Thoracic aorta endothelial cell (primary cell): ENCODE measurements at places on chromosomes 5 and 9. TPM values are rescaled to one million over a fixed set of nuclear protein-coding genes. Genes with fewer than 3 reads are reported as not detected.

RAB14 gene
- 73.5 and 78.5 TPM in 2 replicates for total RNA-seq

CDK5RAP2 gene
- total RNA-seq, result 35.3 and 35.5 TPM in 2 replicates

WDR36 gene
- total RNA-seq, result 90.0 and 114 TPM in 2 replicates

MLLT3 gene
- total RNA-seq, result 8.6 and 12.4 TPM in 2 replicates

TRPM3 gene
- total RNA-seq, result 3.1 and 6.1 TPM in 2 replicates

PCDHA7 gene
- 0.07 and 0.40 TPM in 2 replicates for total RNA-seq

STRBP gene
- total RNA-seq, result 12.2 and 15.6 TPM in 2 replicates

SFXN1 gene
- total RNA-seq, result 98.4 and 133 TPM in 2 replicates

LIX1 gene
- not detected in 2 replicates for total RNA-seq

UBQLN1 gene
- total RNA-seq, result 145 and 184 TPM in 2 replicates

BTNL8 gene
- total RNA-seq, result not detected in 2 replicates

NR5A1 gene
- not detected in 2 replicates for total RNA-seq

RMRP gene
- total RNA-seq, result 17,175 and 23,866 TPM in 2 replicates

DDX31 gene
- total RNA-seq, result 17.6 and 18.8 TPM in 2 replicates

TRIM7 gene
- 15.1 and 15.4 TPM in 2 replicates for total RNA-seq

TSLP gene
- total RNA-seq, result 0.53 and 0.93 TPM in 2 replicates

TUT7 gene
- total RNA-seq, result 54.1 and 66.5 TPM in 2 replicates

GPR151 gene
- not detected in 2 replicates for total RNA-seq

CARD6 gene
- total RNA-seq, result 44.7 and 45.9 TPM in 2 replicates

TMEM171 gene
- 25.3 and 26.5 TPM in 2 replicates for total RNA-seq

MVB12B gene
- 3.5 and 5.7 TPM in 2 replicates for total RNA-seq

WDR31 gene
- 0.50 and 0.53 TPM in 2 replicates for total RNA-seq

KIF2A gene
- 131 and 151 TPM in 2 replicates for total RNA-seq

SLC45A2 gene
- total RNA-seq, result not detected in 2 replicates

FAM200C gene
- total RNA-seq, result 2.9 and 4.1 TPM in 2 replicates

IFNA21 gene
- total RNA-seq, result not detected in 2 replicates

IGFBPL1 gene
- 0.13 and 0.29 TPM in 2 replicates for total RNA-seq

RNF208 gene
- total RNA-seq, result 0.13 and 0.43 TPM in 2 replicates

SLCO4C1 gene
- under 0.01 TPM in 1 of 2 replicates, not detected in the other for total RNA-seq

DMRT2 gene
- not detected in 2 replicates for total RNA-seq

S1PR3 gene
- 22.7 and 25.9 TPM in 2 replicates for total RNA-seq

PCDHB11 gene
- 0.07 and 0.27 TPM in 2 replicates for total RNA-seq

PCDHA3 gene
- total RNA-seq, result 0.13 and 0.14 TPM in 2 replicates

ADGRD2 gene
- not detected in 2 replicates for total RNA-seq

TAF7 gene
- 62.1 and 70.6 TPM in 2 replicates for total RNA-seq

INSL6 gene
- not detected in 2 replicates for total RNA-seq

PTGS1 gene
- 0.43 and 39.4 TPM in 2 replicates for total RNA-seq

ANKRD18A gene
- 0.53 and 1.1 TPM in 2 replicates for total RNA-seq

PTGR1 gene
- total RNA-seq, result 57.4 and 146 TPM in 2 replicates

RGMB gene
- 41.1 and 46.4 TPM in 2 replicates for total RNA-seq

CD72 gene
- total RNA-seq, result not detected in 2 replicates

ABO gene
- 0.13 and 0.22 TPM in 2 replicates for total RNA-seq

GPRIN1 gene
- 7.2 and 7.7 TPM in 2 replicates for total RNA-seq

SPATA31D4 gene
- not detected in 2 replicates for total RNA-seq

CRB2 gene
- total RNA-seq, result not detected in 2 replicates

PHF24 gene
- not detected in 2 replicates for total RNA-seq

SLC36A3 gene
- not detected in 2 replicates for total RNA-seq

SLC34A3 gene
- total RNA-seq, result not detected in 2 replicates

DEPDC1B gene
- total RNA-seq, result 22.3 and 32.4 TPM in 2 replicates

LCN15 gene
- not detected in 2 replicates for total RNA-seq

CTXN3 gene
- not detected in 2 replicates for total RNA-seq

SPINK7 gene
- total RNA-seq, result not detected in 2 replicates

PCDHGB6 gene
- 2.9 and 3.3 TPM in 2 replicates for total RNA-seq

DCP2 gene
- 62.5 and 69.7 TPM in 2 replicates for total RNA-seq

SH3GLB2 gene
- total RNA-seq, result 38.4 and 44.7 TPM in 2 replicates

INSL4 gene
- not detected in 2 replicates for total RNA-seq
